IPS DF 6.9 (cell line): ENCODE measurements at places on chromosomes 5 and 9.

DNA sequence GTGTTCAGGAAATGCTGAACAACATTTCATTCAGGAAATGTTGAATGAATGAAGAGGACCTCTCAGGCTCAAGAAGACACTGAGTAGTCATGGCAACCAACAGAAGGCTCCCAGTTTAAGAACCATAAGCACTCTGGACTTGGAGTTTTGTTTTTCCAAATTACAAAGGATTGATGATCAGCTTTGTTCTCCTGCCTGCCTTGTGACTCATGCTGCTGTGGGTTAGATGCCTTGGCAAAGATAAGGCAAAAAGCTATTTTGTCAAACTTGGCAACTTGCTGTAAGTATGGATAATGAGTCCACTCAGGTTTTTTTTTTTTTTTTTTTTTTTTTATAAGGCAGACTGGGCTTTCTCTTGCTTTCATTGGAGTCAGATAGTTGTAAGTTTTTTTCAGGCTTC lies 365.0 kb downstream of the TMEM232 start:
- no peak for DNase-seq

- DNase-seq, result no peak
Measured at GRCh38 chr5:60487885-60488442, 212.0 kb downstream of the DEPDC1B start.

GRCh38 chr9:97411789-97412625 lies at the start of gene TDRD7:
Gene TDRD7, plus strand, starts transcription at chr9:97412096. Its CDS starts 16,370 bp downstream, at chr9:97428466.
- peak; percentile 16 for DNase-seq

GRCh38 chr9:116497095-116497890 lies 189.8 kb upstream of the TRIM32 start:
- DNase-seq, result no peak

DNA sequence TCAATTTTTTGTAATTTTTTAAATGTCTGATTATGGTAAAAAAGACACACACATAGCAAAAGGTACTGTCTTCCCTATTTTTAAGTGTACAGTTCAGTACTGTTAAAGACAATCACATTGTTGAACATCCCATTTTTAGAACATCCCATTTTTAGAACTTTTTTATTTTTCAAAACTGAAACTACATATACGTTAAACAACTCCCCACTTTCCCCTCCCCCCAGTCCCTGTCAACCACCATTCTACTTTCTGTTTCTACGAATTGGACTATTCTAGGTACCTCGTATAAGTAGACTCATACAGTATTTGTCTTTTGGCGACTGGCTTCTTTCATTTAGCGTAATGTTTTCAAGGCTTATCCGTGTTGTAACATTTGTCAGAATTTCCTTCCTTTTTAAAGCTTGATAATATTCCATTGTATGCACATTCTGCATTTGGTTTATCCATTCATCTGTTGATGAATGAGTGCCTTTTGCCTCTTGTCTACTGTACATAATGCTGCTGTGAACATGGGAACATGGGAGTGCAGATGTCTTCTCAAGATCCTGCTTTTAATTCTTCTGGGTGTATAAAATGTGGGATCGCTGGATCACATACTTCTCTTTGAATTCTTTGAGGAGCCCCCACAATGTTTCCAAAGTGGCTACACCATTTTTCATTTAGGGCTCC lies 154.0 kb downstream of the PIK3R1 start:
- DNase-seq, result no peak

DNA sequence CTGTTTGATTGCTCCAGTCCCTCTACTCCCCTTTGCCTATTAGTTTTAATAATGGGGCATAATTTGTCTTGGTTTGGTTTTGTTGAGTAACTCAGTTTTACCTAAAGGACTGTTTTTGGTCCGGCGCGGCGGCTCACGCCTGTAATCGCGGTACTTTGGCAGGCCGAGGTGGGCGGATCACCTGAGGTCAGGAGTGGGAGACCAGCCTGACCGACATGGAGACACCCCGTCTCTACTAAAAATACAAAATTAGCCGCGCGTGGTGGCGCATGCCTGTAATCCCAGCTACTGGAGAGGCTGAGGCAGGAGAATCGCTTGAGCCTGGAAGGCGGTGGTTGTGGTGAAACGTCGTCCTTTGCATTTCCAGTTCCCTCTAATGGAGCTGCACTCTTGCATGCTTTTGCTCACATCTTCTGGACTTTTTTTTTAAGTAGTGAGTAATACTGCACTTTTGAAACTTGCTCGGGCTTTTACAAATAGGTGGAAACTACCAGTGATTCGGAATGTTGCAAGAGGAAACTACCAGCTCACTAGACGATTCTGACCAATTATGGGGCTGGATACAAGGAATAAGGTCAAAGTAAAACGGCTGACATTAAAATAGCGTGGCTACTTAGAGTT lies 721 bp upstream of the MAML1 start:
- no peak for DNase-seq

GRCh38 chr9:117104206-117104605 lies 310.7 kb downstream of the ASTN2 start:
- no peak for DNase-seq

DNA sequence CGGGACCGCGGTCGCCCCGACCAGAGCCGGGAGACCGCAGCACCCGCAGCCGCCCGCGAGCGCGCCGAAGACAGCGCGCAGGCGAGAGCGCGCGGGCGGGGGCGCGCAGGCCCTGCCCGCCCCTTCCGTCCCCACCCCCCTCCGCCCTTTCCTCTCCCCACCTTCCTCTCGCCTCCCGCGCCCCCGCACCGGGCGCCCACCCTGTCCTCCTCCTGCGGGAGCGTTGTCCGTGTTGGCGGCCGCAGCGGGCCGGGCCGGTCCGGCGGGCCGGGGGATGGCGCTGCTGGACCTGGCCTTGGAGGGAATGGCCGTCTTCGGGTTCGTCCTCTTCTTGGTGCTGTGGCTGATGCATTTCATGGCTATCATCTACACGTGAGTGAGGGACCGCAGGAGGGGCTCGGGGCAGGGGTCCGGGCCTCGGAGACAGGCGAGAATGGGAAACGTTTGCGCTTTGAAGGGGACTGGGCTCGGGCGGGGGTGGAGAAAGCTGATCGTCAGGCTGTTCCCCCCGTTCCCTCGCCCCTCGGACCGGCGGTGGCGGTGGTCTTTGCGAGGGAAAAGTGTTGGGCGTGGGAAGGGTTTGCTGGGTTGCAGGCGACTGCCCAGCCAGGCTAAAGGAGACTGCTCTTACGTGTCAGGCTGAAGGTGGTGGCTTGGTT lies 457 bp downstream of the UGCG start:
- DNase-seq, result no peak

DNA sequence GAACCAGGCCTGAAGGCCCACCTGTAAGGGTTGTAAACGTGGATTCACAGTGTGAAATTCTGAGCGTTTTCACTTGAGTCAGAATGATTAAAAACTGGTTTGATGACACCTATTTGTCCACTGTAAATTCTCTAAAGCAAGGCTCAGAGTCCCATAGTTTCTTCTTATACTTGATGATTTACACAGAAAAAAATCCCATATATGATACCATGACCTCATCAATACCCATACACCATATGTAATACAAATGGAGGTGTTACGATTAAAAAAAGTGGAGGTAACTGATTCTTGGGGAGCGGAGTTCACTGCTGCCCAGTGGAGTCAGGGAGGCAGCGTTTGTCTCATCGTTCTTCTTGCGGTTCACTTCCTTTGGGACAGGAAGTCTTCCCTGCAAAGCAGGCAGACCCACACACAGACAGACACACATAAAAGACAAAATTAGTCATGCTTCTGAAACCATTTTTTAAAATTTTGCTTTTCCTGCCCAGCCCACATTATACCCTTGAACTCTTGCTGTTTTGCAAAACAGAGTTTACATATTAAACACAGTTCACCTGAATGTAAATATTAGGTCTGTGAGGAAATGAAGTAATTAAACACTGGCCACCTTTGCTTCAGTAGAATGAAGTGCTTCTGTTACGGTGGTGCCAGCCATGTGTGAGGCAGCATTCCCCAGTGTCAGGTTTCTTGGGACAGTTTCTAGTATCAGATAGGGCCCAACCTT lies 26.2 kb downstream of the NREP start:
- DNase-seq, result no peak

DNA sequence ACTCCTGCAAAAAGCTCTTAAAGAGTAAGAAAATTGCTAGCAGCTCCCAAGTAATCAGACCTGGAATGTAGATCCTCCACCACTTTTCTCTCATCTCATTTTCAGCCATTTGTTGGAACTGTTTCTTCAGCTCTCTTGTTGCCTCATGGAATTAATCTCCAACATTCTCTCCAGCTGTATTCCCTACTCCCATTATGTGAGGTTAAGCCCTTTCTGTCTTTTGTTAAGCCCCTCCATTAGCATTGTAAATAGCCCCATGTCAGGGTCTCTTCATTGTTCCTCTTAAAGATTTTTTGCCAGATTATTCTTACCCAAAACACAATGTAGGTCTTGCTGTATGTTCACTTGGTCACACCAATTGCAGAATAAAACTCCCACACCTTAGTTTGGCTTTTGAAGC lies 119.8 kb downstream of the PLPPR1 start:
- DNase-seq, result no peak

- DNase-seq, result no peak
Measured at GRCh38 chr9:9483175-9483574, 1129.6 kb downstream of the PTPRD start.

DNA sequence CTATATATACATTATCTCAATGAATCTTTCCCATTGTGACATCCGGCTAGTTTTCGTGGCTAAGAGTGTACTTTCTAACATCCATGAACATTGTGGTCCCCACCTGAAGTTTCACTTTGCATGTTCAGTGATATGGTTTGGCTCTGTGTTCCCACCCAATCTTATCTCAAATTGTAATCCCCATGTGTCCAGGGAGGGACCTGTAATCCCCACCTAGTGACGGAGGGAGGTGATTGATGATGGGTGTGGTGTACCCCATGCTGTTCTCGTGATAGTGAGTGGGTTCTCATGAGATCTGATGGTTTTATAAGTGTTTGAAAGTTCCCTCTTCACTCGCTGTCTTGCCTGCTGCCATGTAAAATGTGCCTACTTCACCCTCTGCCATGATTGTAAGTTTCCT lies 28.1 kb downstream of the MRPL22 start:
- no peak for DNase-seq

DNA sequence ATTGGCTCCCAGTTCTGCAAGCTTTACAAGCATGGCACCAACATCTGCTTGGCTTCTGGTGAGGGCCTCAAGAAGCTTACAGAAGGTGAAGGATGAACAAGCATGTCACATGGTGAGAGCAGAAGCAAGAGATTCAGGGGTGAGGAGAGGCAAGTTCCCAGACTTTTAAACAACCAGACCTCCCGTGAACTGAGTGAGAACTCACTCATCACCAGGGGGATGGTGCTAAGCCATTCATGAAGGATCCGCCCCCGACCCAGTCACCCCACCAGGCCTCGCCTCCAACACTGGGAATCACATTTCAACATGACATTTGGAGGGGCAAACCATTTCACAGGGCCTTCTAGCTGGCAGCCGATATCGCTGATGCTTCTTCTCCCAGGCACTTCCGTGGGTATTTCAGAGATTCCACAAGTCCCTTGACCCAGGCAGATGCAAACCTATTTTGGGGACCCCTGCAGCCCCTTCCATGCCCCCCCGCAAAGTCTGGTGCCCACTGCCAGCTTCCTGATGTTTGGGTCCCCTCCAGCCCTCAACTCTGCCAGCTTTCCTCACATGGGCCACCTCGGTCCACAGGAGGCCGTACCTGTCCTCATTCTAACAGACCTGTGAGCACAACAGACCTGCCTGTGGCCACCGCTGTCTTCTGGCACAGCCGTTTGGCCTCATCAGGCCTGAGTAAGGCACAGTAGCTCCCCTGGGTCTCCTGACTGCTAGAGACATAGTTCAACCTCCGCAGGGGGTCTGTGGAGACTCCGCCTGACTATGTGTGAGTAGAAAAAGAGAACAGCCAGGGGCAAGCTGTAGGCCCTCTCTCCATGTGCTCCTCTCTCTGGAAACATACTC lies 60.7 kb upstream of the ANGPTL2 start:
- DNase-seq, result no peak

- DNase-seq, result no peak
Measured at GRCh38 chr5:94209774-94210355, 408.5 kb downstream of the KIAA0825 start.

DNA sequence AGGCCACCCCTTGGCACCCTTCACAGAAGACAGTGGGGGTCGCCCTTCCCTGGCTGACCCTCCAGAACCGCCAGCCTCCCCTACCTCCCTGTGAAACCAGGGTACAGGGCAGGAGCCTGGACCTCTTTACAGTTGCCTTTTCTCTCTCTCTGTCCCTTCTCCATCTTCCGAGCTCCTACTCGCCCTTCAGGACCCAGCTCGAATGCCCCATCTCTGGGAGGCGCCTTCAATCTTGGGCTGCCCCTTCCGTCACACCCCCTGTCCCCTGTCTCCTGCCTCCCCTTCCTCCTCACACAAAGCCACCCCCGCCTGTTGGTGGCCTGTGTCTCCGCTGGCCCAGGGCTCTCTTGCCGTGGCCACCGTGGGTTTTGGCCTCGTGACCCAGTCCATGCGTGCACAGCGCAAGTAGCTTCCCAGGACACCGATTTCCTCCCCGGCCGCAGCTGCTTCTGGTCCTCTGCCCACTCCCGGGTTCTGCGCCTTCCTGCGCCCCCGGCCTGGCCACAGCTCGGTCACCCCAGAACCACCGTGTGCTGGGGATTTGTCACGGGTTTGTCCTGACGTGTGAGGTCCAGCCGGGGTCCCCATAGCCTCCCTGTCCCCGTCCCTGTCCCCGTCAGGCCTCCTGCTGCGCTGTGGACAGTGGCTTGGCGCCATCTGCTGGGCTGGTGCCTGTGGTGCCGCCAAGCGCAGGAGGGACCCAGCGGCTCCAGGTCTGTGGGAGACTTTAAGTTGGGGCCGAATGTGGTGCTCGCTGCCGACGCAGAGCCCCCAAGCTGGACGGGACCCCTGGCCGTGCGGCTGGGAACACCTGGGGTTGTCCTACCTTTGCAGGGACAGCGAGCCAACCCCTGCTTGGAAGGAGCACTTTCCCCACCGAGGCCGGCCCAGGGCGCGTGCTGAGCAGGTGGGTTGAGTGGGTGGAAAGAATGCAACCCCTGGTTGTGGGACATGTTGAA lies 4.0 kb upstream of the TMEM250 start:
- DNase-seq, result no peak

DNA sequence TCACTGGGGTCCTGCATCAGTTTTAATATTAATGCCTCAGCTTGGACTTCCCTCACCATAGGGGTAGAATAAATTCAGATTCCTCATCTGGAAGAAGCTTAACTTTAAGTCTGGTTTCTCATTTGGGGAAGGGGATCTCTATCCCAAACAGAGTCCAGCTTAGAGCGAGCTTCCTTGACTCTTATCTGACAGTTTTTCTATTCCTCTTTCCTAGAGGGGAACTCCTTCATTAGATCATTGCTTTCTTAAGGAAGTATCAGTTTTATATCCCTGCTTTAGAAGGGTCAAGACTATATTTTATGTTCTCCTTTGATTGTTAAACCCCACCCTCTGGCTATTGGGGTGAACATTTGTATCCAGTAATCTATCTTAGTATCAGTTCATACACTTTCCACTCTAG lies 24.2 kb upstream of the CDC42SE2 start:
- no peak for DNase-seq

- DNase-seq, result peak; percentile 25
Measured at GRCh38 chr9:87950765-87951488, 23.4 kb downstream of the CDK20 start.

- DNase-seq, result no peak
Measured at GRCh38 chr5:8291641-8292040, 422.7 kb downstream of the MTRR start.

GRCh38 chr5:159678657-159679392 lies 237.5 kb upstream of the ADRA1B start:
- DNase-seq, result no peak
